ENCODE measurements at places on chromosomes 12 and 14. TPM values are rescaled to one million over a fixed set of nuclear protein-coding genes. Genes with fewer than 3 reads are reported as not detected.

DNA sequence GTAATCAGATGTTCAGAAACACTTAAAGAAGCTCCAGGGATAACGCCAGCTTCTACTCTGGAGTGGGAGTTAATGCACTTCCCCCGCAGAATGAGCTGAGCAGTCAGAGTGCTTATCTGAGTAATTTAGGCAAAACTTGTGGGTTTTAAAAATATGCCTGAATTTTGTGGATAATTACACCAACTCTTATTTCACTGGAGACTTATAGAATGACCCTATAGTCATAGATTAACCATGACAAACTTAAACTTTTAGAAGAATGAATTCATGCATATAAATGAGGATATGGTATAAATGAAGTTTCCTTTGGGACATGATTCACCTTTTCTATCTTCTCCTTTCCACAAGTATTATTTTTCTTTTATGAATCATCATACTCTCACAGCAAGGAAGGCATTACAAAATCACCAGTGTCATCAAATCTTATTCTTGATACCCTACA lies 241.1 kb upstream of the FBXO33 start:
- no peak for DNase-seq

GRCh38 chr14:67464377-67464776 lies 24.1 kb downstream of the TMEM229B start:
- no peak for DNase-seq

DNA sequence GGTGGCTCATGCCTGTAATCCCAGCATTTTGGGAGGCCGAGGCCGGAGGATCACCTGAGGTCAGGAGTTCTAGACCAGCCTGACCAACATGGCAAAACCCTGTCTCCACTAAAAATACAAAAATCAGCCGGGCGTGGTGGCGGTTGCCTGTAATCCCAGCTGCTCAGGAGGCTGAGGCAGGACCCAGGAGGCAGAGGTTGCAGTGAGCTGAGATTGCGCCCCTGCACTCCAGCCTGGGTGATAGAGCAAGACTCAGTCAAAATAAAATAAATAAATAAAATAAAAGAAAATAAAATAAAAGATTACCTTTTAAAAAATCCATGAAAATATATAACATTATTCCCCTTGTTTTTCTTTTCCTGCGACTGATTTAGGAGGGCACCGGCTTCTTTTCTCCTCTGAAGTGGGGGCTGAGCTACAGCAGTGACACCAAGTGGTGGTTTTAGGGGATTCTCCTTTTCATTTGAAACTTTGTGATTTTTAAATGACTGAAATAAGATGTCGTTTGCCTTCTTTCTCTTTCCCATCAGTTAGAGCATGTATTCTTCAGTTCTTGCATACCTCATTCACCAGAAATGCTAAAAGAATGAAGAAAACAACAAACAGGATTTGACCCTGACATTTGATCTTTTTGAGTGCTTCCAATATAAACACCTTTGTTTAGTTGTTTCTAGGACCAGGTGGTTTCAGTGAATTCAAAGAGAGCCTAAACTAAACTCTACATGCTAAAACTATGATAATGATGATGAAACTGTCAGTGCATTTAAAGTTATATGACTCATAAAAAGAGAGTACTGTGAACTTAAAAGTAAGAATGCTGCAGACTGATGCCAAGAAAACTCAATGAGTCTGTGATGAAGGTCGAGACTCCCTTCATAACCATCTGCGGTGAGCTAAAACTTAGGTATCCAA lies 22.6 kb upstream of the PKP2 start:
- DNase-seq: no peak

SERPINA12 gene
- not detected for total RNA-seq
